Panc1 (cell line): ENCODE measurements at places on chromosomes 7 and 10. TPM values are rescaled to one million over a fixed set of nuclear protein-coding genes. Genes with fewer than 3 reads are reported as not detected.

DNA sequence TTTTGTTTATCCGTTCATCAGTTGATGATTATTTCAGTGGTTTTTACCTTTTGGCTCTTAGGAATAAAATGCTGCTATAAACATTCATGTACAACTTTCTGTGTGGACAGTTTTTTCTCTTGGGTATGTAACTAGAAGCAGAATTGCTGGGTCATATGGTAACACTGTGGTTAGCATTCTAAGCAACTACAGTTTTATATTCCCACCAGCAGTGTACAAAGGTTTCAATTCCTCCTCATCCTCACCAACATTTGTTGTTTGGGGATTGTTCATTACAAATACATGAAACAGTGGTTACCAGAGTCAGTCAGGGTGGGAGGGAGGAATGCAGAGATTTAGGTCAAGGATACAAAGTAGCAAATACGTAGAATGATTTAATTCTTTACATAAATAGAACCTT, 97.0 kb downstream of the NPSR1 start:
- no peak for DNase-seq

DNA sequence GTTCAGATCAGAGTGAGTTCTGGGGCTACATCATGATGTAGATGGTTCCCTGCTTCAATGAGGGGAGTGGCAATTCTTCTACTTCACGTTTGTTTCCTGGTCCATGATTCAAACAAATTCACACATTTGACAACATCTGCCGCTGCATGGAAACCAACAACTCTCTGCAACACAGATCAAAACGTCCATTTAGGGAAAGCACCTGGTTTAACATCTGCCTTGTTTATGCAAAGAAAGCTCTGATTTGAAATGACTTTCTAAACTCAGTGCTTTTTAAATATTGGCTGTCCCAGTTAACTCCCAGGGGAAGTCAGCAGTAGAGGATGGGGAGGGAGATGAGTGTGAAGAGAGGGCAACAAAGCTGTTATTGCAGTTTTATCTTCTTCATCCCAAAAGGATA, 93.8 kb downstream of the GAD2 start:
- no peak for DNase-seq

GRCh38 chr7:14828053-14828452, 74.5 kb downstream of the DGKB start:
- DNase-seq = no peak

- DNase-seq = no peak
Measured at GRCh38 chr10:49154641-49155040, 20.8 kb upstream of the FAM170B start.

DNA sequence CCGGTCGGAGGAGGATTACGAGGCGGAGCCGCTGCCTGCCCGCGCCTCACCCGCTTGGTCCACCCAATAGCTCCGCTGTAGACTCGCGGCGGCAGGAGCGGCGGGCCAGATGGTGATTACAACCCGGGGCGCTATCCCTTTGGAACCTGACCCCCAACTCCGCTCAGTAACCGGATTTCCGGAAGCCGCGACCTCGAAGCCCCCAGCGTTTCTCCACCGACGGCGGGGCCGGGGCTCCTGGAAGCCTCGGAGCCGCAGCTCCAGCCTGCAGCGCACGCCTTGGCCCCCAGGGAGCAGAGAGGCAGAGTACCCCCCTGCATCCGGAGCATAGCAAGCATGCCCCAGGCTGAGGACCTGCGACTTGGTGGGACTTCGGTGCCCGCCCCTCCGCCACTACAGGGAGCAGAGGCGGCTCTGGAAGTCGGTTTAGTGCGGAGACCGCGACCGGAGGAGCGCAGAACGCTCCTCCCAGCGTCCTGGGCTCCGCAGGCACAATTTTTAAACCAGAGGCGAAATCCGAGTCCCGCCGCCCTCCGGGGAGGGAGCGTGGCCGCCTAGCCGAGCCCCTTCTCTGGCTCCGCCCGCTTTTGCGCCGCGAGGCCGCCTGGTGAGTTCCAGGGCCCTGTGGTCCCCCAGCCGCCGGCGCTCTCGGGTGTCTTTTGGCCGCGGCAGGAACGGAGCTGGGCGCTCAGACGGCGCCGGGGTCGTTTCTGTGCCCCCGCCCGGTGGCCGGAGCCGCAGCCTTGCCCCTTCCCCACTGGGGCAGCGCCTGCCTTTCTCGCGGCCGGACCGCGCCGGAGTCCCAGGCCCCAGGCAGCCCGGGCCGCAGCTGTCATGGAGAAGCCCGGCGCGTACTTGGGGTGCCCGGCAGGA, 28.2 kb upstream of the BMS1 start:
- DNase-seq = no peak

Gene ATP6V0A4
- 0.15 TPM for total RNA-seq
